Stimulated activated CD4-positive, alpha-beta T cell treated with anti-CD3 and anti-CD28 coated beads, Interleukin-2, amount 100 ng/mL, for 4 hours (primary cell): ENCODE measurements at places on chromosomes 12 and 14.

DNA sequence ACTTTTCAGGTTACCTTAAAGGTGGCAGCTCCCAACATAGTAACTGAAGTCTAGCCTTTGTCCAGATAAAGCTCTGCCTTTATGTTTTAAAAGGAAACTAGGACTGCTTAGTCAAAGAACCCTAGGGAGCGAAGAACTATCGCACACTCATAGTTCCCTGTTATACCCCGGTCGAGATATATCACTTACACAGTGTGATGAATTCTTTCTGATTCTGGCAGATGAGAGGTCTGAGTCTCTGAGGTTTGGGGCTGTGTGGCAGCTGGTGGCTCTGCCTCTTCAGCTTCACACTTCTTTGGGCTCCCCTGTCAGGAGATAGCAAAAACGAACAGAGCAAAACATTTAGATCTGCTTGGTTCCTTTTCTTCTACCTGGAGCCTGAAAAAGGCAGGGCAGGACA, 17.0 kb downstream of the ACIN1 start:
- no peak for DNase-seq

- DNase-seq, result no peak
These were observed 12.3 kb downstream of the CAPS2 start for GRCh38 chr12:75317784-75318183.

- no peak for DNase-seq
These were observed 1.6 kb downstream of the SIX4 start for GRCh38 chr14:60722357-60723115.

GRCh38 chr14:104155513-104155912, 17.1 kb downstream of the KIF26A start:
- DNase-seq, result no peak

- DNase-seq, result no peak
These were observed 7.6 kb downstream of the SLC7A8 start for GRCh38 chr14:23175823-23176222.

- no peak for DNase-seq
These were observed 415.1 kb downstream of the TMEM121 start for GRCh38 chr14:105941226-105942166.

- no peak for DNase-seq
These were observed 5.2 kb upstream of the VDR start for GRCh38 chr12:47909839-47910465.

GRCh38 chr12:123263196-123263817, 8.3 kb downstream of the CDK2AP1 start:
- DNase-seq, result no peak

DNA sequence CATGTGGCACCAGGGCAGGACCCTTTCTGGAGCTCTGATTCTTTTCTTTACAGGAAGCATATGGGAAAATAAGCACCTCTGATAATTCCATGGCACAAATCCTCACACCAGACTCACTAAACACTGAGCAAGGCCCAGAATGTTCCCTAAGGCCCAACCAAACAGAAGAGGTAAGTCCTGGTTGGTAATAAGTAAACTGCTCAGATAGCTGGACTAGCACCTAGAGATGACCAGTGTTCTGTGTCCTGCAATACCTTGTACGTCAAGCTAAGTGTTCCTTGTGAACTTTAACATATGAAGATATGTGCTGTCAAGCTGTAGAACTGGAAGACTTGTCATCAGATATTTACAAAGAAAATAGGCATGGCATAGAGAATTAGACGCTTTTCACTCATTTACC, 186.7 kb downstream of the ESR2 start:
- no peak for DNase-seq

DNA sequence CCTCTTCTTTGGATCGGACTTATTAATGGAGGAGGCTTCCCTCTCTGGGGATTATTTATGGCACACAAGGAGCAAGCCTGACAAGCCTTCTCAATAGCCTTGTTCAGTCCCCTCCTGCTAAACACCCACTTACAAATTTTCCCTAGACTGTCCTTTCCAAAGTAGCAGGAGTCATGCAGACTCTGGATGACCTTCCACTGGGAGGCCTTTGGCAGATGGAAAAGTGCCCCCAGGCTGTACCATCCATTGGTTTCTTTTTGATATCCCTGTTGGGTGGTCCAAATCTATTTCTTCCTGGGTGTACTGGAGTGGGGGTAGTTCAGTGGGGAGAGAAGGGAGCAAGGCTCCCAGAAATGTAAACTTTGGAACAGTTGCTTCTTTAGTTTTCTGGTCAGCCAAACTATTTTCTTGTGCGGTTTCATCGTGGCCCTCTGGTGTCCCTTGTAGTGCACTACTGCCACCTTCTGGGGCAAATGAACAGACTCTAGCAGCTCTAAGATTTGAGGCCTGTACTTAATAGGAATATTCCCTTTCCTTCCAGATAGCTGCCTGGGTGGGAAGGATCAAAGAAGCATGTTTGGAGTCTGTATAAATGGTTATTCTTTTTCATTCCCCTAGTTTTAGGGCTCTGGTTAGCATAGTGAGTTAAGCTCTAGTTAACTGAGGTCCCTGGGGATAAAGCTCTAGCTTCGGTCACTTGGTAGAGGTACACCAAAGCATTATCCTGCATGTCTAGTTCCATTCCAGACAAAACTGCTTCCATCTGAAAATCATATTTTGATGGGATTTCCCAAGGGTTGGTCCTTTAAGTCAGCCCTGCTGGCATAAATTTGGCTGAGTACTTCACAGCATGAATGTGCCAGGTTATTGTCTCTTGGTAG, 409.5 kb downstream of the SLC6A15 start:
- no peak for DNase-seq

- DNase-seq, result no peak
These were observed 30.3 kb downstream of the TXNDC16 start for GRCh38 chr14:52522033-52522432.

DNA sequence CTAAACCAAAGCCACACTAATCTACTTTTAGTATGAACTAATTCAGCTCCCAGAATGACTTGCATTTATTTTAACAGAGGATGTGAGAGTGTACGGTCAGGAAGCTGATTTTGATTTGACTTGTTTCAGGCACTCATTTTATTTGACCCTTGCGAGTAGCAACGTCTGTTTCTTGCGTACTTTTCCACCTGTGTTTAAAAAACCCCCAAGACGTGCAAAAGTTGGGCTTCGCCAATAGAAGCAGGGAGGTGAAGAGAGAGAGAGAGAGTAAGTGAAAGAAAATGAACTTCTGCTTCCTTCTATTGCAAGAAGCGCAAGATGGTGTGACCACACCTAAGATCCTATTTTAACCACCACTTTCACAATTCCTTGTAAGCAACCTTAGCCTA, 6.7 kb upstream of the SLC15A4 start:
- no peak for DNase-seq

DNA sequence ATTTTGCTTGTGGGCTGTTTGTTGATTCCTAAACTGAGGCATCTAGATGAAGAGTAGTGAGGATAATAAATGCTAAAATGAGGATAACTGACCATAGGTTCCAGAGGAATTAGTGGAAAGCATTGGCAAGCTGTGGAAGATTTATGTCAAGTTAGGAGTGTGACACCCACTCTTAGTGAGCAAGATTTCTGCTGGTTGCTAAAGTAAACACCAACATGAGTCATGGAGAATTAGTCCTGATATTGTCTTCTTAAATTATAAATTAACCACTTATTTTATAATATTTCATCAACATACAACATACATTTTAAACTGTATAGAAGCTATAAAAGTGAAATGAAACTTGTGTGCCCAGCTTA, 328.2 kb downstream of the RPL10L start:
- no peak for DNase-seq

DNA sequence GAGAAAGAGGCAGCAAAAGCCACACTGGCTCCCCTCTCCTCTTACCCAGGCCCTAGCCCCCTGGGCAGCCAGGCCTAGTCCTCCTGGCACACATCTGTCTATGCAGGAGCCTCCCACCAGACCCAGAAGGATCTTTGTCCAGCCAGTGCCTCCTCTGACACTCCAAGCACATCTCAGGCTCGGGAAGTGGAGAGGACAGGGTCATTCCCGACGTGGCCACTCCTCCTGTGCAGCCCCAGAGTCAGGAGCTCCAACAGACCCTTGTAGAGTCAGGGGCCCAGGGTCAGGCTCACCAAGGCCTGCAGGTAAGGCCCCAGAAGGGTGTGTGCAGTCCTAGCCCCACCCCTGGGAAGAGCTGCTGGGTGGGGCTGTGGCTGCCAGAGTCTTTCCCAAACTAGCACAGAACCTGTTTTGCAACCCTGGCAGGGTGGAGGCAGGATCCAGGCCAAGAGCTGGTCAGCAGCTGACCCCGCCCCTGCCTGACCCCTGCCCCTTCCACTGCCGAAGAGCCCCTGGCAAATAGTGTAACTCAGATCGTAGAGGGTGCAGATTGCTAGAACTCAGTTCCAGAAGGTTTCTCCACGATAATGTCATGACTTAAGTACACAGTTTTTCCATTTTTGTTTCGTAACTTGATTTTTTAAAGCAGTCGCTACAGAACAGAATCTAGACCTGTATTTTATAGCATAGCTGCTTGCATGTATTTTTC, 26.6 kb upstream of the PNMA1 start:
- DNase-seq, result no peak

- no peak for DNase-seq
These were observed 6.5 kb upstream of the WASHC4 start for GRCh38 chr12:105100998-105101397.

DNA sequence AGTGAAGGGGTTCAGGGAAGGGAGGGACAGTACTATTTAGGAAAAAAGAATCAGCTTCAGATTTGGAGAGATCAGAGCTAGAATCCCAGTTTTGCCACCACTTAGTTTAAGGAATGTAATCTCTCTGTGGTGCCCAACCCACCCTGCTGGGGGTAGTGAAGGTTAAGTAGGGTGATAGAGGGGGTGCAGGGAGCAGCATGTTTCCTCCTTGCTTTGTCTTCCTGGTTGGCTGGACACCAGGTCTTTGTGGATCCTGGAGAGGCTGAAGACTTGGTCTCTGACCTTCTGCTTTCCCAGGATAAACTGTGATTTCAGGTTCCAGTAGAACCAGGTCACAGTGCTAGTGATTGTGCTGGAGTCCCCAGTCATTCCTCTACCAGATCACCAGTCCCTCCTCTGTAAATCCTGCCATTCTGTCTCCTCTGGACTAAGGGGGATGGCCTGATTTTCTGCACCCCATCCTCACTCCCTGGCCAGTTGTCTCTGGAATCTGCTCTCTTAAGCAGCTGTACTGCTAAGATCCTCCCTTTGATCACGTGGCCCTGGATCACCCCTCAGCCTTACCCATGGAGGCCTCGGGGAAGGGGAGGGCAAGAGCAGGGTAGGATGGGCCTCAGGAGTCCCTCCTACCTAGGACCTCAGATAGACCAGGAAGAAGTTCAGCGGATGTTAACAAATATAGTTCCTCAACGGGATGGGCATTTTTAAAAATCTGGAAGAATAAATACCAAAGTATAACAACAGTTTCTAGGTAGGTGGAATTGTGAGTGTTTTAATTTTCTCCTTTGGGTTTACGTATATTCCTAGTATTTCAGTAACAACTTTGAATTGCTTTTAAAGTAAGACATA, 3.1 kb downstream of the MAP3K12 start:
- no peak for DNase-seq

DNA sequence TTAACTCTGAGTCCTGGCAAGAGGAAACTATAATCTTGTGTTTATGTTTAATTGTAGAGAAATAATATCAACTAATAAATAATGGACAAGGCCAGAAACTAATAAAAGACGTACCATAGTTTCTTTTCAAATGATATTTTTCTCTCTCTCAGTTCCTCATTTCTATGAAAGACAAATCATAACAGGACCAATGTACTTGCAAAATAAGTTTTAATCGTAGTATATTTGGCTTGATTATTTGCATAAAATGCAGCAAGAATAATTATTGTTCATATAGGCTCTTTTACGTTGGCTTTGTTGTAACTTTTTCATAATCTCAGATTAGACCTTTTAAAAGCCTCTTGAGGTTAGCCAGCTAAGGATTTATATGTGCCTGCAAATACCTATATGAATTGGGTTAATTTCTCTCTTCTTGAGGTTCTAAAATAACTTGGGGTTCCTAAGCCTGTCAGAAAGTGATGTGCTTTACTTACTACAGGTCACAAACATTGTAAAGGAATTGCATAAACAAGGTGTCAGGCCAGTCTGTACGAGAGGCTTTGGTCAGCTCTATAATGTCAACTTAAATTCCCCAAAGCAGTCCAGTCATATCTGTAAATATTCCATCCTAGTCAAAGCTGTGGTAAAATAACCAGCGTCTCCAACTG, 152.8 kb upstream of the PTPRQ start:
- DNase-seq, result no peak

DNA sequence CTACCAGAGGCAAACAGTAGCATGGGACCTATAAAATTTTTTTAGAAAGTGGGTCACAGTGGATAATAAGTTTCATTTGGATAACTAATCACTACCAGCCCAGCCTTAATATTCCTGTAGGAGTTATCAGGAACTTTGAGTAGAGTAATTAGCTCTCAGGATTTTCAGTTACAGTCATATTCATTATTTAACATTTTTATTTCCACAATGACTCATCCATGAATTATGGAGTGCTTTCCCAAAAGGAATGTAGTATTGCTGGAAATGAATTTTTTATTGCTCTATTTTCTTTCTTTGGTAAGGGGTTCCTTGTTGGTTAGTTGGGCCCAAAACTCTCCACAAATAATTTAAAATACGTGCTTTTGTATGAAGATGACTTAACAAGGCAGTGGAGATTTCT, 53.7 kb downstream of the ERC1 start:
- no peak for DNase-seq

GRCh38 chr14:105863296-105864108, 337.1 kb downstream of the TMEM121 start:
- DNase-seq, result no peak

GRCh38 chr12:25434515-25434914, 118.6 kb downstream of the LMNTD1 start:
- DNase-seq, result no peak

GRCh38 chr14:34794217-34794616, 79.8 kb upstream of the CFL2 start:
- DNase-seq, result no peak

DNA sequence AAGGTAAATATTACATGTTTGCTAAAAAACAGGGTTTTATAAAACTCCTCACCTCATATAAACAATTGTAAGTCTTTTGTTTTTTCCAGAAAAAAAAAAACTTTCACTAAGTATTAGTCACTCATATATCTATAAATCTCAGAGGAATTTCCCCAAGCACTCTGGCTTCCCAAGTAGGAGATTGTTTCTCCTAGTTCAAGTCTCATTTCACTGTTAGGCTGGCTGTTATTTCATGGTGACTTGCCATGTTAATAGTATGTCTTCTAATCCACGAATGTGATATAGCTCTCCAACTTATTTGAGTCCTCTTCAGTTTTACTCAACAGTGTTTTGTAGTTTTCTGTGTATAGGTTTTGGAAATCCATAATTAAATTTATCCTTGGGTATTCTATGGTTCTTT, 61.6 kb downstream of the CAPZA3 start:
- no peak for DNase-seq

GRCh38 chr14:42533476-42533875, 926.8 kb downstream of the LRFN5 start:
- DNase-seq, result no peak

DNA sequence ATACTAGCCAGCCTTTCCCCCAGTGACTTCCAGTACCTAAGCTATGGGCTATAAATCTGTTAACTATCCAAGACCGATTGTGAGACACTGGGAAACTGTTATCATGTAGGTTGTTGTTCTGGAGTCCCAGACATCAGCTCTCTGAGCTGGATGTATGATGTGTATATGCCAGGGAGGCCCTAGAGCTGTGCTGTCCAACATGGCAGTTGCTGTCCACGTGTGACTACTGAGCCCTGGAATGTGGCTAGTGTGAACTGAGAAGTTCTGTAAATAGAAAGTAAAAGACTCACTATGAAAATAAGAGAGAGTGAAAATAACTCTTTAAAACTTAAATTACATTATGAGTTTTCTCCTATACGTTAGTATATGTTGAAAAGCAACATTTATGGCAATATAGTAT, 755.8 kb upstream of the FBXO33 start:
- no peak for DNase-seq

- DNase-seq, result no peak
These were observed 8.1 kb downstream of the TMEM260 start for GRCh38 chr14:56587701-56588100.

- DNase-seq, result no peak
These were observed 5.8 kb downstream of the JDP2 start for GRCh38 chr14:75433631-75434071.
